ENCODE measurements at places on chromosomes 2 and 18. TPM values are rescaled to one million over a fixed set of nuclear protein-coding genes. Genes with fewer than 3 reads are reported as not detected.

DLGAP1 gene
- 0.14 TPM for total RNA-seq

SMCHD1 gene
- 97.0 TPM for total RNA-seq

TUBA3E gene
- total RNA-seq: not detected

ADCYAP1 gene
- total RNA-seq: not detected

AFF3 gene
- total RNA-seq: 0.71 TPM

NETO1 gene
- not detected for total RNA-seq

TMEFF2 gene
- 3.0 TPM for total RNA-seq

RGPD3 gene
- total RNA-seq: 0.09 TPM

OR6B2 gene
- total RNA-seq: not detected

L3MBTL4 gene
- total RNA-seq: 0.28 TPM

All from smooth muscle cell of bladder (primary cell).